Hepatic stellate cell (primary cell): ENCODE measurements at places on chromosomes 7 and 10.

DNA sequence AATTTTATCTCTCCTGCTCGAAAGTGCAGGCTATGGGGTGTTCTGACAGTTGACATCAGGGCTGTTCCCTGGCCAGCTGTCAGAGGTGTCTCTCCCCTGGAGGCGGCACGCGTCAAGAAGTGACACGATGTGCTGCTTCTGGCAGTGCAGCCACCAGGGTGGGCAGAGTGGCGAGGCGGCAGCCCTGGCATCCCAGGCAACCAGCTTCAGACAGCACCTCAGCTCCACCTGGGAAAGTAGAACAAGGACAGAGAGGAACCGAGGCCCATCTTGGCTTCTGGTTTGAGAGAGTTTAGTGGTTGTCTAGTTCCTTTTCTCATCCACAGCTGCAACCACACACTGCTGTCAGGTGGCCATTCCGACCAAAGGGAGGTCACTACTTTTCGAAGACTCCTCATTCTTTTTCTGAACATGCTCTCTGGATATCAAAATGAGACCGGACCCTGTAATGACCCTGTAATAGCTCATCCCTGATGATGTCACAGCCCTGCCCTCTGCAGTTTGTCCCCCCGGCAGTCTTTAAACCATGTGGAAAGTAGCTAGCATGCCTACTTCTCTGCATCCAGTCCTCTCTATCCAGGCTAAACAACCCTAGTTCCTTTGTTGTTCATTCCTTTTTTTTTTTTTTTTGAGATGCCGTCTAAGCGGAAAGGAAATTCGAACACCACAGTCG lies 381.0 kb upstream of the NRP1 start:
- no peak for DNase-seq

- no peak for DNase-seq
Observed at GRCh38 chr10:108358912-108359311, 1194.4 kb upstream of the SORCS1 start.

- no peak for DNase-seq
Observed at GRCh38 chr10:72245949-72246525, 27.7 kb upstream of the DDIT4 start.

- peak; percentile 3 for DNase-seq
Observed at GRCh38 chr7:123494193-123494796, 40.1 kb downstream of the IQUB start.

GRCh38 chr7:150788474-150789269 lies 11.5 kb downstream of the TMEM176B start:
- DNase-seq = no peak

- no peak for DNase-seq
Observed at GRCh38 chr7:151069841-151070573, 10.6 kb downstream of the FASTK start.

DNA sequence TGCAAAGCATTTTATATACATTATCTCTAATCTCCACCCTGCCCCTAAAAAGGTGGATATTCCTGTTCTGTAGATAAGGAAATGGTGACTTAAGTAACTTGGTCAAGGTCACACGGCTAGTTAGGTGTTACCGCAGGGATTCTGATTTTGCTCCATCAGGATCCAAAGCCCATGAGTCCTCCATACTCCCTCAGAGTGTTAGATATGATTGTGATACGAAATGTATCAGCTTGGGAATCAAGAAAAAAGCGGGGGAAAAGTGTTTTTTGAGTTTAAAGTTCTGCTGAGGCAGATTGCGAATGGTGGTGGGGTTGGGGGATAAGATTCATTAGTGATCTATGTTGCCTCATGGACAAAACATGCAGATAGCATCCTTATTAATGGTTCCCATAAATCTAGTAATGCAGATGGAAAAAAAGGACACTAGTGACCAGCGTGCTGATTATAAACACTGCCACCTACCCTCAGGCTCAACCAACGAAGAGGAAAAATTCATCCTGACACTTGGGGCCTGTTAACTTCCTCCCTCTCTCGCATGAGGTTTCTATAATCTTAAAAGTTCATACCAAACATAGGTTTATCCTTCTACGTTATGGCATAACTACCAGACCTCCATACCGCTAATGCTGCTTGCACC lies 2.3 kb downstream of the ICA1 start:
- DNase-seq = no peak

DNA sequence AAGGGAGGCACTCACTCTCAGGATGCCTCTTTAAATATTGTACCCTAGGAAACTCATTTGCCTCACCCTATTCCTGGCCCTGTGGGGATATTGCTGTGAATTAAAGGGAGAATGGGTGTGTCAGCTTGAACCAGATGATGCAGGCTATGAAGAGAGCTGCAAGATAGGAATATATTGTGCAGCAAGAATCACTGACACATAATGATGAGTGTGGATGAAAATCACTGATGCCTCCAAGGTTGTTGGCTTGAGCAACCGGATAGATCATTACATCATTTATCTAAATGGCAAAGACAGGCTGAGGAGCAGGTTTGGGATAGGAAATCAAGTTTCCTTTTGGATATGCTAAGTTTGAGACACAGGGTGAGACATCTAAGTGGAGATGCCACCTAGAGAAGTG lies 6.2 kb downstream of the SLC26A4 start:
- no peak for DNase-seq

GRCh38 chr10:22641743-22642142 lies 72.6 kb downstream of the PIP4K2A start:
- DNase-seq = no peak

DNA sequence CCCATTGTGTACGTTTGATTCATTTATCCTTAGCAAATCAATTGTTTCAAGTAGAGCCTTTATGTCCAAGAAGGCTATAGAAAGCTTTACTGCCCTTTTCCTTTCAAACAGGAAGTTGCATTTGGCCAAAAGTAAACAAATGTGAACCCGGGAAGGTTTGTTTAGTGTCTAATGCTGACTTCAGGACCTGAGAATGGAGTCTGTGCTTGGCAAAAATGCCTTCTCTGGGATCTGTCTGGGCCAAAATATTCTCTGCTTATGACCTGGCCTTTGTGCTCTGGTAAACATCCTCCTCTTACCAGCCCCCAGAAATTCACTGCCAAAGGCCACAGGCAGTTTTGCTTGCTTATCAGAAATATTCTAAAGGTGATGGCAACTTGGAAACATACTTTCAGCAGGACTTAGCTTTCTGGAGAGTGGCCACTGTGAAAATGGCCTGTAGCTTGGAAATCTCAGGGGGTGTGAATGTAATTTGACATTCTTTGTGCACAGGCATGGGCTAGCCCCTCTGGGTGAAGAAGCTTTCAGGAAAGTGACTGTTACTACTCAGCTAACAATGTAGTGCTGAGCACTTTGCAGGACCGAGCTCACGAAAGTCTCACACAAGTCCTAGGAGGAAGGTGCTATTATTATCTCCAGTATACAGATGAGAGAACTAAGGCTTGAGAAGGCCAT lies 199.5 kb downstream of the PTEN start:
- no peak for DNase-seq

DNA sequence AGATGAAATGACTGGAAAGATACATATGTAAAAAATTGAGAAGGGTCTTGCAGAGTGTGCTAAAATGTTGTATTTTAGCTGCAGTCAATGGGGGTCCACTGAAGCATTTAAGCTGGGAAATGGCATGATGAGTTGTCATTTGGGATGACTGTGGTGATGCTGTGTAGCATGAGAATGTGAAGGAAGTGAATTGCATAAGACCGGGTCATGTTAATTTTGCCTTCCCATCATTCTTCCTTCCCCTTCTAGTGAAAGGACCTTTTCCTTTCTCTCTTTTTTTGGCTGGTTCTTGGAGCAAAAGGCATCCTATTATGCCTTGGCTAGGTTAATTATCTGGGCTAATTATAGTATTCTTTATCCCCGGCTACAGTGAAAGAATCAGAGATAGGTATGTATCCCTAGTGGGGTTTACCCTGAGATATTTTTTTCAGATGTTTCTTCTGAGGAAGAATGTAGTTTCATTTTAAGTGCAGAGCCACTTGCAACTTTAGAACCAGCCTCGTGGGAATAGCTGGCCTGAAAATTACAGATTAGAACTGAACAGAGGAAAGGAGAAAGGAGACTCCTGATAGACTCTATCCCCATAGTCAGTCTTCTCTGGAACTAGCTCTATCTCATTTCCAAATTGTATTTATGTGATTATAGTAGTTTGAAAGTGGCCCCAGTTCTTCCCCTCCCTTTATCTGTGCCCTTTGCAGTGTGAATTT lies 93.6 kb downstream of the HGF start:
- DNase-seq = no peak

DNA sequence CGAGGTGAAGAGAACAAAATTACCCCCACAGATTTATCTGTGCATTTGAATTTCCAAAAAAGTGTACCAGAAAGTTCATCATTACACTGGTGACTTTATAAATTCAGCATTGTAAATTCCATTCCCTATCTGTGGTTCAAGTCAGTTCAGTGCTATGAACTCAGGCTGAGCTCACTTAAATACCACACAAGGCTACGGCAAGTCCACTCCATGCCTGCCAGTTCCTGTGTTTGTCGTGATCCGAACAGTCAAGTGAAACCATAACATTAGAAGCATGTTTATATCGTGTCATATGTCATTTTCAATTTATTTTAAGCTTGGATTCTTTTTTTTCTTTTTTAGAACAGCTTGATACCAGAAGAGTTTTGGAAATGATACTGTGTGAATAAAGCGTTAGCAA lies 14.8 kb downstream of the MBL2 start:
- no peak for DNase-seq

GRCh38 chr10:4260483-4261124 lies 475.6 kb upstream of the KLF6 start:
- DNase-seq = no peak

GRCh38 chr10:86362586-86363183 lies 3.9 kb downstream of the GRID1 start:
- DNase-seq = no peak

- no peak for DNase-seq
Observed at GRCh38 chr10:125264757-125265578, 104.6 kb upstream of the CTBP2 start.

- no peak for DNase-seq
Observed at GRCh38 chr7:11732207-11732606, 99.8 kb downstream of the THSD7A start.

- peak; percentile 90 for DNase-seq
Observed at GRCh38 chr7:149497467-149498261, at the start of gene ZNF746. TSS of gene ZNF746 (minus strand) at chr7:149497809. CDS start at chr7:149497536, 273 bp downstream.

- DNase-seq = no peak
Observed at GRCh38 chr10:93180482-93180931, 106.8 kb downstream of the CYP26A1 start.

GRCh38 chr7:48074204-48074654 lies 14.8 kb upstream of the UPP1 start:
- DNase-seq = no peak

DNA sequence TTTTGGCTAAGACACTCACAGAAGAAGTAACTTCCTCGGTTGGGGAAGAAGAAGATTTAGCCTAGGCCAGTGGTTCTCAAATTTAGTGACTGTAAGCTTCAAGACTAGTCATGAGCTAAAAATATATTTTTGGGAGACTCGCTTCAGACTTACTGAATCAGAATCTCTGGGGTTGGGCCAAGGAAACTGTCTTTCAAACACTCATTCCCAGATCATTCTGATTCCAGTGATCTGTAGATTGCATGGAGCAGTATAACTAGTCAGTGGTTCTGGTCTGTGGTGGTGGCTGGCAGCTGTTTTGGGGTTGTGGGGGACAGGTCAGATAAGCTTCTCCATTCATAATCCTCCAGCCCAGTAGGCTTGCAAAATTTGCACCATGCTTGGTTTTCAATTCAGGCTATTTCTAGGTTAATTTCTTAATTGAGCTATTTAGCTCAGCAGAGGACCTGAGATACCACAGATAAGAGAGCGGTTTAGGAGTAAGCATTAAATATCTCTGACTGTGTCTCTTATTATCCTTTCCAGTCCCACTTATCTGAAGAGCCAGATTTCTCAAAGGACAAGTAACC lies 3.8 kb upstream of the KAT6B start:
- DNase-seq = peak; percentile 75

DNA sequence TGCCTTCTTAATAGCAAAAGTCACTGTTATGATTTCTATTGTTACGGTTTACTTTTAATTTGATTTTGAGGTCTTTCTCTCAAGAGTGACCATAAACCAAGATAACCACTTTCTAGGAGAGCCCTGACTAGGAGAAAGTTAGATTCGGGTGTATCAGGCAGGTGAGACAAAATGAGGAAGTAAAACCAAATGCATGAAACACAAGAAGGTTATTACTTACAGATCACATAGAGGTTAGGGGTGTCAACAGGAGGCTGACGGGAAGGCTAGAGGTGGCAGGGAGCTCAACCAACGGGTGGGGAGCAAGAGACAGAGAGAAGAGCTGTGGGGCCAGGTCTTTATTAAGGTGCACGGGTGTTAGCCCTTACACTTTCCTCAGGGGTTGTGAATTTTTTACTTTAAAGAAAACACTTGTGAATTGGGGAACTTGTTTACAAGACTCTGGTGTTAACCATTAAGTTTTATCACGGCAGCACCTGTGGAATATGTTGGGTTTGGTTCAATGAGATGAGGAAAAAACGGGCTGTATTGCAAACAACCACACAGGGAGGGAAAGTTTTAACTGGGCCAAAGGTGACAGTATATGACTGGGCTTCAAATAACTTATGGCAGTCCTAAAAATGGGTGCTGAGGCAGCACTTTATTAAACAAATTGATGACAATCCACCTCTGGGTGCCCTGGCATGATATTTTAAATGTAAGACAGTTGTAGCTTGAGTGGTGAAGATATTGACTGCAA lies 154.9 kb downstream of the SDHAF3 start:
- no peak for DNase-seq
